Activated CD4-positive, alpha-beta T cell treated with anti-CD3 and anti-CD28 coated beads, Interleukin-2, amount 50 U/mL, for 16 hours (primary cell): ENCODE measurements at places on chromosomes 1 and 21.

GRCh38 chr1:171257607-171258076 lies 9.3 kb downstream of the FMO1 start:
- no peak for DNase-seq

GRCh38 chr1:237045278-237046016 lies 3.5 kb downstream of the RYR2 start:
- no peak for DNase-seq

- peak; percentile 65 for DNase-seq
Measured at GRCh38 chr21:31182231-31183140, 144.2 kb upstream of the KRTAP19-8 start.

DNA sequence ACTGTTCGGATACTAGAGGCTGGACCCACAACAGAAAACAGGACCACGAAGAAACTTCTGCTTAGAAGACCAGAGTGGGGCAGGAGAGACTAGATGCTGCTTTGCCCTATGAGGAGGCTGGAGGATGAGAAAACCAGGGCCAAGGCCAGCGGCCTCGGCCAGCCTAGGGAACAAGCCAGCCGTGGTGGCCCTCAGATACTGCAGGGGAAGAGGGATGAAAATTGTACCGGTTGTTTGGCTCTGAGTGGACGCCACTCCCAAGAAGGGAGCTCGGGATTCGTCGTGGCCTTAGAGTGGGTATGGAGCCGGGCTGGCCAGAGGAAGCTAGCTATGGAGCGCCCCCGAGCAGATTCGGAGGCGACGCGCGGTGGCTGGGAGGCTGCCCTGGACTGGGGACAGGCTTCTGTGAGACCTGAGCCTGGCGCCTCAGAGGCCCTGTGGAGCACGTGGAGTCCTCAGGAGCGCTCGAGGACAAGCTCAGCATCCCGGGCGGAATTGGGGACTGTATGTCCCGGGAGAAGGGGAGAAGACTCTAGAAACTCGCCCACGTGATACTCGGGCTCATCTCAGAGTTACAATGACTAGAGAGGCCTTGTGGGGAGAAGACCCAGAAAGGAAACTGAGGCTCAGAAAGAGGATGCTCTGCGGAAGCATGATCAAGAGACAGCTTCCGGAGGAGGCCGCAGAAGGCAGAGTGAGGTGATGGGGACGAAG lies 2.8 kb downstream of the PRRX1 start:
- DNase-seq, result no peak

GRCh38 chr1:206676499-206676898 lies 8.2 kb upstream of the MAPKAPK2 start:
- no peak for DNase-seq

DNA sequence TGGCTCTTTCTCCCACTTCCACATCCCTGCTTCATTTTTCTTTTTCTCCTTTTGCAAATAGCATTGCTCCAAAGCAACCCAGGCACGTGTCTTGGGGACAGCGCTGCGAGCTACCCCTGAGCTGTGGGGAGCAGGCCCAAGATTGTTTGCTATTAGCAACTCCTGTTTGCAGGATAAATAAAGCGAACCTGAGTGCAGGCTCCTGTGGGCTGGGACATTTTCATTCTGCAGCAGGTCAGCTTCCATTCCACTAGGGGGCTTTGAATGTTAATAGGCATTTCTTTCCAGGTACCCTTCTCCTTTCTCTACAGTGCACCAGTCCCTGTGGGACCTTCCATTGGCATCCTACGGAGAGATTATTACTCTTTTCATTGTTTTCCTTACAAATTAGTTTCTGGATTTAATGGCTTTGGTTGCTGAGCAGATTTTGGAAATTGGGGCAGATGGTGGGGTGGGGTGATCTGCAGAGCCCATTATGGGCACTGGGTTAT lies 54.0 kb downstream of the OLFML3 start:
- no peak for DNase-seq

- DNase-seq, result no peak
Measured at GRCh38 chr21:39842741-39843459, 24.3 kb upstream of the PCP4 start.

- no peak for DNase-seq
Measured at GRCh38 chr1:200302921-200303290, 106.9 kb downstream of the ZNF281 start.

GRCh38 chr1:43632135-43632670 lies 17.7 kb upstream of the KDM4A start:
- no peak for DNase-seq

GRCh38 chr1:10835822-10836421 lies 39.5 kb upstream of the CASZ1 start:
- DNase-seq, result no peak

- DNase-seq, result no peak
Measured at GRCh38 chr1:74464037-74464436, 48.4 kb downstream of the LRRC53 start.

DNA sequence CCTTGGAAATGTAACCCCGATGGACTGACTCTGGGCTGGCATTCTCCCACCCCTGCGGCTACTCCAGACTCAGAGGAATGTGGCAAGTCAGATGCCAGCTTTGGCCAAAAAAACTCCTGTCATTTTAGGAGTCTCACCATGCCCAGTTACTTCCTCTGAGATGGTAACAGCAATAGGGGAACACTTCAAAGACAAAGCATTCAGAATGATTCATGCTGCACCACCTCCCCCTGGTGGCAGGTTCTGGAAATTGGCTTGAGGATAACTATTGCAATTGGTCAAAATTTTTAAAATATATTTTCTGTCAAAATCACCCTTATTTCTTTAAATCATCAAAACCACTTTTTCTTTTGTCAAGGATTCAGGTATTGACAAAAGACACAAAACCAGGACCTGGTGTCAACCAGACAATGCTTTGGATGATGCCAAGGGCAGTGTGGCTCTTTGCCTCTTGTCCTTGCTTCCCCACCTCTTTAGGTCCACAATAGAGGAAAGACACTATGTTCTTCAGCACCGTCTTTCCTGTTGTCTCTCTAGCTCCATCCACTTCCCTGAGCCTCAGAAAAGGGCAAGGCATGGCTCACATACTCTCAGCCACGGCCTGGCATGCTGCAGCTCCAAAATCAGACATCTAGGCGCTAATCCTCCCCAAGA lies 9.9 kb upstream of the CDCA8 start:
- DNase-seq, result peak; percentile 75

- no peak for DNase-seq
Measured at GRCh38 chr1:3015269-3015635, 6.0 kb upstream of the ACTRT2 start.

DNA sequence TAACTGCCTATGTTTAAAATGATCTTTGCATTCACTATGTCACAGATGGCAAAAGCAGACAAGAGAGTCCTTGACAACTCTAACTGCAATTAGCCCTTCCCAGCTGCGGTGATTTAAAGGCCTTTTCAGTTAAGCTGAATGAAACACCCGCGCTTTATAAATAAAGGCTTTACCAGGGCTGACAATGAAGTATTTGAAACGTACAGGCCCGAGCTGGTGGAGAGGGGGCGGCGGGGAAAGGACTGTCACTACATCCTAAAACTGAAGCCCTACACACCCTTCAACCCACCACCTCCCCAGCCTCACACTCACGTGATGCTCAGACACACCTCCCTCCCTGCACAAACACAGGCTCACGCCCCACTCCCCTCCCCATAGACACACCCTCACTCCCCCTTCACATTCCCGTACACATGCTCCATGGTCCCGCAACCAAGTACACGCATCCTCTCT lies 45.5 kb downstream of the GRIK3 start:
- no peak for DNase-seq

DNA sequence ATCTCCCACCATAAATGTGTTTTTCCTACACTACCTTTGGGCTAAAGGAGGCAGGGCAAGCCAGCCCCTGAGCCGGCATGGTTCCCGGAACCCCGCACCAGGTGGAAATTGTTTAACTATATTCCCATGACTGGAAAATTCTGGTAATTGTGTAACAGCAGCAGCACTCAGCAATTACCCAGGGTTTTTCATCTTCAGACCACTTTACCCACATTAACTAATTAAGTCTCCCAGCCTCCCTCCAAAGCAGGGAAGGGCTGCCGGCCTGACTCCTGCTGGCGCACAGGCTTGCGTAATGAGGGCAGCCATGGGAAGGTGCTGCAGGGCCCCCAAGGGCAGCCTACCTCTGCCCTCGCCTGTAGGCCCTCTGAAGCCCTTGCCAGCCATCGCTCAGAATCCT lies 140.7 kb upstream of the VAMP3 start:
- no peak for DNase-seq

- no peak for DNase-seq
Measured at GRCh38 chr1:160344241-160344640, 1.1 kb downstream of the NCSTN start.

- peak; percentile 32 for DNase-seq
Measured at GRCh38 chr1:116878804-116879477, 30.8 kb upstream of the PTGFRN start.

DNA sequence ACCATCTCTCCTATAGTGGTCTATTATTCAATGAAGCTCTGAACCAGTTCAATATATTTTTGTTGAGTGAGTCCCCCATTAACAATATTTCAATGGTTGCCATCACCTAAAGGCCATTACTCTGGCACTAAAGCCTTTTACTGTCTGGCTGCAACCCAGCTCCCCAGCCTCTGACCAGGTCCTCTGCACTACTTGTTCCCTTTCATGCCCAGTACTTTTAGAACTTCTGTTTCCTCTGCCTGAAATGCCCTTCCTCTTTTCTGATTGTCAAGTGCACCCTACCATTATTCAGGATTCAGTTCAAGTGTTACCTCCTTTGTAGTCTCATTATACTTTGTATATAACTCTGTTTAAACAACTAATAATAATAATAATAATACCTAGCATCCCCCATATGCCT lies 30.4 kb upstream of the ZFYVE9 start:
- DNase-seq, result no peak

- no peak for DNase-seq
Measured at GRCh38 chr21:35111321-35111930, 62.3 kb upstream of the RUNX1 start.

GRCh38 chr1:107557095-107557494 lies 407.9 kb downstream of the VAV3 start:
- DNase-seq, result no peak

- peak; percentile 30 for DNase-seq
Measured at GRCh38 chr1:33346927-33347649, 26.2 kb upstream of the A3GALT2 start.

- no peak for DNase-seq
Measured at GRCh38 chr1:5150191-5150590, 495.8 kb downstream of the AJAP1 start.

DNA sequence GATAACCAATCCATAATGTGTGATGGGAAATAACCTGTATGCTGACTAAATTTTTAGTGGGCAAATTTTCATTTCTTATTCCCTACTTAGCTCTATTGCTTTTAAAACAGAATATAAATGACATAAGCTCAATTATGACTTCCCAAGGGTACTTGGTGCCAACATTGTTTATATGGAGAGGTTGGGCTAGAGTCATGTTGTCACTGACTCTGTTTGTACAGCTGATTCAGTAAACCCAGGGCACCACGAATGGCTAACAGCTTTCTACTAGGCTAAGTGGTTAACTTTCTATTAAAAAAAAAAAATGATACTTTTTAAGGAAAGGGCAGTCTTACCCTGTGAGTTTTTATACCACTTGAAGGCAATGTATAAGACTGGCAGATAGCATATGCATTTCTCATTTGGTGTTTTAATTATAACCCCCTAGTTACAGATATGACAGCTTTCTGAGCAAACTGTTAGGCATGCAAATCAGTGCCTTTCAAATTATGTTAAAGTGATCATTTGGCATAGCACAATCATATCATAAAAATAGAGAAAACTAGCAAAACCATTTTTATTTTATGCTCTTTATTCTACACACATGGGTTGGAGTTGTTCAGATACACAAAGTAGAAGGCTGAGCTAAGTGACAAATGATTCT lies 147.1 kb downstream of the DNM3 start:
- DNase-seq, result no peak

- DNase-seq, result no peak
Measured at GRCh38 chr1:9910076-9910422, at the start of gene CTNNBIP1. TSS of gene CTNNBIP1 (minus strand) at chr1:9910269. CDS start at chr1:9872064, 38,205 bp downstream.

DNA sequence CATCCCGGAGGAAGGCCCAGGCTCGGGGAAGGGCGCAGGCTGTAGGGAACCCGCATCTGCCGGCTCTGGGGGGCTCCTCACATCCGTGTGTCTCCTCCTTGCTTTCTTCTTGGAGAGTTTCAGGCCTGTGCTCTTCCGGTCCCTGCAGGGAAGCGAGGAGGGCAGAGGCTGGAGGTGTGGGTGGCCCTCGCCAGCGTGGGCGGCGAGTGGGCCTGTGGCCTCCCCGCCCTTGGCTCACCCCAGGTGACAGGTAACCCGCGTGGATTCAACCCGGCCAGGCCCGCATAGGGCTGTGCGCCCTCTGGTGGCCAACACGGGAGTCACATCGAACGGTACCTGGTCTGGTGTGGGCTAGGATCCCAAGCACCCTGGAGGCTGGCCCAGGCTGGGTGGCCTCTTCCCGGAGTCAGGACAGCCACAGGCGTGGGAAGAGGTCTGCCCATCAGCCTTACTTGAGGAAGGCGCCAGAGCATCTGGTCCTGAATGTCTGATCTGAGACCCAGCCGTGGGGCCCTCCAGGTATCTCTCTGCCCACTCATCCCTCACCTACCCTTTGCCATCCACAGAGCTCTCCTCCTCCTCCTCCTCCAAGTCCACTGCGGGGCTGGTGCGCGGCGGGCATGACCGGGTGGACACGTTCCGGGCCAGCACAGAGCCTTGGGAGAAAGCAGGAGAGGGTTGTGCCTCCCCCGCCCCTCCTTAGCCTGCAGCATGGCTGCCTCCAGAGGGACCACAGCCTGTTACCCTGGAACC lies 9.6 kb upstream of the TNFRSF25 start:
- peak; percentile 69 for DNase-seq

- no peak for DNase-seq
Measured at GRCh38 chr1:245690156-245690690, 535.4 kb downstream of the KIF26B start.

GRCh38 chr1:21307210-21307609 lies 16.9 kb upstream of the ECE1 start:
- no peak for DNase-seq

DNA sequence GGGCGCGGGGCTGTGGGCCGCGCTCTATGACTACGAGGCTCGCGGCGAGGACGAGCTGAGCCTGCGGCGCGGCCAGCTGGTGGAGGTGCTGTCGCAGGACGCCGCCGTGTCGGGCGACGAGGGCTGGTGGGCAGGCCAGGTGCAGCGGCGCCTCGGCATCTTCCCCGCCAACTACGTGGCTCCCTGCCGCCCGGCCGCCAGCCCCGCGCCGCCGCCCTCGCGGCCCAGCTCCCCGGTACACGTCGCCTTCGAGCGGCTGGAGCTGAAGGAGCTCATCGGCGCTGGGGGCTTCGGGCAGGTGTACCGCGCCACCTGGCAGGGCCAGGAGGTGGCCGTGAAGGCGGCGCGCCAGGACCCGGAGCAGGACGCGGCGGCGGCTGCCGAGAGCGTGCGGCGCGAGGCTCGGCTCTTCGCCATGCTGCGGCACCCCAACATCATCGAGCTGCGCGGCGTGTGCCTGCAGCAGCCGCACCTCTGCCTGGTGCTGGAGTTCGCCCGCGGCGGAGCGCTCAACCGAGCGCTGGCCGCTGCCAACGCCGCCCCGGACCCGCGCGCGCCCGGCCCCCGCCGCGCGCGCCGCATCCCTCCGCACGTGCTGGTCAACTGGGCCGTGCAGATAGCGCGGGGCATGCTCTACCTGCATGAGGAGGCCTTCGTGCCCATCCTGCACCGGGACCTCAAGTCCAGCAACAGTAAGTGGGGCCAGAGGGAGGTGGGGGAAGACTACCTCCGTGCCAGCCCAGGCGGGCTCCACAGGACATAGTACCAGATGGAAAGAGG lies 808 bp downstream of the MAP3K21 start:
- peak; percentile 16 for DNase-seq

GRCh38 chr1:179016706-179017382 lies 8.8 kb upstream of the FAM20B start:
- DNase-seq, result no peak

GRCh38 chr1:27868932-27869718 lies 3.2 kb upstream of the THEMIS2 start:
- peak; percentile 83 for DNase-seq
